ENCODE measurements at places on chromosomes 6 and 20.

GRCh38 chr6:34412016-34412415, 13.9 kb downstream of the RPS10 start:
- DNase-seq: no peak

DNA sequence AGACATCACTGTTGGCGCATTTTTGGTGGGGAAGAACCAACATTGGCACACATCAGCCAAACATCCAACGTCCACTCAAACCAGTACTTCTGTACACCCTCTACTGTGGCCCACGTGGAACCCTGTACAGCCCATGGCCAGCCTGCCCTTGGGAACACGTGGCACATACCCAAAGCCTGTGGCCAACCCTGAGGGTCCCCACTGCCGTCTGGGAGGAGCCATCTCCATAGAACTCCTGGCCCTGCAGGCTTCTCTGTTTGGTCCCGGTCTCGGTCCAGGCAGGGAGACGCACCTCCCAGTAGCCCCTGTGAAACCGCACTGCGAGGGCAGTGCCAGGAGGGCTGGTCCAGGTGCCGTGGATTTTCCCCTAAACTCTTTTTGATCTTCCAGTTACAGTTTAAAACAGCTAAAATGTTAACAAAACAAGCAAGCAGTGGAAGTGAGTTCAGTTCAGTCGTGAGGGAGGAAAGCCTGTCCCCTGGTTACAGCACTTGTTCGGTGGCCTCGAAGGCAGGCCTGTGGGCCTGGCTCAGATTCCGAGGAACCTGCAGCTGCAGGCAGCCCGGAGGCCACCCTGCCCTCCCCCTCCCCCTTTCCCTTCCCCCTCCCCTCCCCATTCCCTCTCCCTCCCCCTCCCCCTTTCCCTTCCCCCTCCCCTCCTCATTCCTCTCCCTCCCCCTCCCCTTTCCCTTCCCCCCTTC, 233.7 kb downstream of the DLL1 start:
- no peak for DNase-seq

DNA sequence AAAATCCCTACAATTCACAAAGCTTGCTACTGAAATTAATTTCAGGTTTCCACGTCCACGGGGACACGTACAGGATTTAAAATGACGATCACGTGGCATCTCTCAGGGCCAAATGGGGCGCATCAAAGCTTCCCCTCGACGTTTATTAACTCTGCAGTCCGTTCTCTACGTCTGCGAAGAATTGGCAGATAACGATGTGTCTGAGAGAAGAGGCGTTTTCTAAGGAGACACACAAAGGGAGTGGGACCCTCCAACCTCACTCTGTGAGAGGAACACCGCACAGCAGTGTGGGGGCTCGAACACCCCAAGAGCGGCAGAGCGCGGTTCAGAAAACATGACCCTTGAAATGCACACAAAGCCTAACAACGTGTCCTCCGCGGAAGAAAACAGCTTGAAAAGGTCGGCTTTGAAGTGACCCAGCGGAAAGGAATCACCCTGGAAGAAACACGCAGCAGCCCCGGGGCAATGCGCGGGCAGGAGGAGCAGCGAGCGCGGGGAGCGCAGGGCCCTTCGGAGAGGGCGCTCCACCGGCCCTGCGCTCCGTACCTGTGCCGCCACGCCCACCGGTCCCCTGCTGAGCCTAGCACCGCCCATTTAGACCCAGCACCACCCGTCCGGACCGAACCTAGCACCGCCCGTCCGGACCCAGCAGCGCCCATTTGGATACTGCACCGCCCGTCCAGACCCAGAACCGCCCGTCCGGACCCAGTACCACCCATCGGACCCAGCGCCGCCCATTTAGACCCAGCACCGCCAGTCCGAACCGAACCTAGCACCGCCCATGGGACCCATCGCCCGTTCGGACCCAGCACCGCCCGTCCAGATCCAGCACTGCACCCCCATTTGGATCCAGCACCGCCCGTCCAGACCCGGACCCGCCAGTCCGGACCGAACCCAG, 1.1 kb upstream of the AFDN start:
- DNase-seq: peak; percentile 27

DNA sequence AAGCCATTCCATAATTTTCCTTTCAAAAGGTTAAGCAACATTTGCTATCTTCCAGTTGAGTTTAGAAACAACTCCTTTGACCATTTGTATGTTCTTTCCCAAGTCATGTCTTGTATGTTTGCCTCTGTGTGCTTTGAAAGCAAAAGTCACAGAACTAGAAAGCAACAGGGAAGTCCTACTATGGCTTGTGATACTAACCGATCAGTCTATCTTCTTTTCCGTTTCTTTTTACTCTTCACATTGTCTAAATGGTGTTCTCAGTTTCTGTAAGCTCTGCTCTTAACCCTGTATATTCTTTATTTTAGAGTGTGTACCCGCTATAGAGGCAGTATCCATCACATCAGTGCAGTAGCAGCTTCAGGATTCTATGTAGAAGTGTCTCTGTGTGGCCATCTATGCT, 32.9 kb downstream of the TMEM244 start:
- DNase-seq: no peak

- no peak for DNase-seq
These were observed 124.6 kb downstream of the SYCP2 start for GRCh38 chr20:59808729-59809381.

DNA sequence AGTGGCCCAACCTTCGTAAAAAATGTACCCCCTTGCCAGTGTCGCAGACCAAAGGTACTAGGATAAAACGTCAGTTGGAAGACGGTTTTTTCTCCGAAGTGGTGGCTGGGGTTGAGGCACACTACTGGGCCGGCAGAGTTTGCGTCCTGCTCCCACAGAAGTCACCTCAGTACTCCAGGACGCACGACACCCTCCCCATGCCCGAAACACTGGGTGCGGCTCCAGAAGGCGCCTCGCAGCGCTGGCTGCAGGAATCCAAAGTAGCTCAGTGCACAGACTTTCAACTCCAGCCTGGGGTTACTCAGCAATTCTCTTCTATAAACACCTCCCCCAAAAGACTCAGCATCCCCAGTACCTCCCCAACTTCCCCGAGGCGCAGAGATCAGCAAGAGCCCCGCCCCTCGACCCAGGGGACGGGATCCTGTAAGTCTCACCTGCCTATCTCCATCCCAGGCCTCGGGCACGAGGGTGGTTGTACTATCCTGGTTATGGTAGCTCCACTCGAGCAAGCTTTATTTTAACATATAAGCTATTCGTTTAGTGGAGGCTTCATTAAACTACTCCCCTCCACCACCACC, 88.2 kb downstream of the ZFP64 start:
- peak; percentile 21 for DNase-seq

DNA sequence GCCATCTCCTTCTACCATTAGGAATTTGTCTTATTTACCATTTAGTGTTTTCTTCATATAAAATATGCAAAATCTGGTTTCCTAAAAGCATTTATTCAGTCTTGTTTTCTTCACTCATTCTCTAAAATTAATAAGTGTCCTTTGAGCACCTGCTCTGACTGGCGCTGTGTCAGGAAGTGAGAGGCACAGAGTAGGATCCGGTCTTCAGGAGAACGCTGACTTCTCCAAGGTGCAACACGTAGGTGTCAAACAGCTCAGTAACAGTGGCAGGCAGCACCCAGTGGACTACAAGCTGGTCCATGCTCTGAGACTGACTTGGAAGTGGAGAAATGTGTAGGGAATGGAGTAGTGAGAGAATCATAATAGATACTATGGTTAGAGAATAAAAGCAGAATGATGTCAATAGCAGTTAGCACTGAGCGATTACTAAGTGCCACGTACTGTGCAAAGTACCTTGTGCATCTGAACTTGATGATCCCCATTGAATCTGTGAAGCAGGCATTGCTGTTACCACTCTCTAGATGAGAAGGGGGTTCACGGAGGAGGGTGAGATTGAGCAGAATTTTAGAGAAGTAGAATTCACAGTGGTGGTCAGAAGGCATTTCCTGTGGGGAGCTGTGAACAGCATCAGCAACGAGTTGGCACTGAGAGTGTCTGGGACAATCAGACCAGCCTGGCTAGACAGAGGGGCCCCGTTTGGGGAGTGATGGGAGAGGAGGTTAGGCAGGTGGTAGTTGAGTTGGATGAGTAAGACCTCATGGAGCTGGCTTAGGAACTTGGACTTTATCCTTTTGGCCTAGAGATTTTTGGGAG, 569.8 kb downstream of the QKI start:
- DNase-seq: no peak

- DNase-seq: no peak
These were observed 634.4 kb downstream of the KIF16B start for GRCh38 chr20:15938847-15939246.

DNA sequence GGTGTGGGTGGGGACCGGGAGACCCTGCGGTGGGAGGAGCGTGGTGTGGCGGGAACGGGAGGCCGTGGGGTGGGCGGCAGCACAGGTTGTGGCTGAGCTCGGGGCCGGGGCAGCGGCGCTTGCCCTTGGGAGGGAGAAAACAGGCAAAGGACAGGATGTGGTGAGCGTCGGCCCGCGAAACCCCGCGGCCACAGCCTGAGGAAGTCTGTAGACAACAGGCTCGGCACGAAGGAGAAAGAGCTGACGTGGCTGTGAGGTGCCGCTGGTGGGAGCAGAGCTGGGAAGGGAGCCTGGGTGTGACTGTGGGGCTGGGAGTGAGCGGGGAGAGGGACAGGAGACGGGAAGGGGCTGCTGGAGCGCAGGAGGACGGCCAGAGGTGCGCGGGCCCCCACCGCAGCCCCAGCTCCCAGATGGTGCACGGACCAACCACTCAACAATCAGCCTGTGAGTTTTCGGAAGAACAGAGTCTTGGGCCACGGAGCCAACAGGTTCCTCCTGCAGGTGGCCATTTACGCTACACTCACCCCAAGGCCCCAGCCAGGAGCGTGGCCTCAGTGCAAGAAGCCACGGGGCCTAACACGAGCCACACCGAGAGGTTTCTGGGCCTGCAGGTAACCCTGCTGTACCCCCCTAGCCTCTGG, 202.8 kb downstream of the DLL1 start:
- peak; percentile 45 for DNase-seq

GRCh38 chr20:47672886-47673670, 112.2 kb downstream of the SULF2 start:
- no peak for DNase-seq

DNA sequence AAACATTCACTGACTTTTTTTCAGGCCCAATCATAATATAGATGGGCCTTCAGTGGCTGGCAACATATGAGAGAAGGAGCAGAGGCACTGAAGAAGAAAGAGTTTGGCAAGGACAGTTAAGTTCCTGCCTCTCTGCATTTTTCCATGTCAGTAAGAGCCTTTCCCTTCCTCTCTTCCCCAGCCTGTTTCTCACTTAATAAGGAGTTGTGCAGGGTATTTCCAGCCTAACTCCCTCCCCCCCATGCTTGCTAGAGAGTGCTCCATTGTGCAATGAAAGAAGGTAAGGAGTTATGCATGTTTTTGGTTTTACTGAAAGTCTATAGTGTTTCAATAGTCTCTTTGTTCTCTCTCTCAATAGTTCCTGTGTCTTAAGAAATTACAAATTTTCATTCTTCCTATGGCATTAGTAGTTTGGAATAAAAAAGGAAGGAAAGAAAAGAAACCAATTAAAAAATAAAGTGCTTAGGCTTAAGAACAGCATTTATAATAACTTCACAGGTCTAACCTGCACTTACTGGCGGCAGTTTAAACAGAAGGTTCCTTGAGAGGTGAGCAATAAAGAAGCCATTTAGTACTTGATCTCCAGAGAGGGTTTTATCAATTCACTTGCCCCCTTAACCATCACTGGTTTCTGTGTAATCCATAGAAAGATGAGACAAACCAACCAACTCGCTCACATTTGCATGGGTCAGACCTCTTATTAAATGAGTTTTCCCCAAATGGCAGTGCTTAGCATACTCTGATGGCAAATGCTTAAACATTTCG, 251.1 kb downstream of the PTPRT start:
- no peak for DNase-seq

DNA sequence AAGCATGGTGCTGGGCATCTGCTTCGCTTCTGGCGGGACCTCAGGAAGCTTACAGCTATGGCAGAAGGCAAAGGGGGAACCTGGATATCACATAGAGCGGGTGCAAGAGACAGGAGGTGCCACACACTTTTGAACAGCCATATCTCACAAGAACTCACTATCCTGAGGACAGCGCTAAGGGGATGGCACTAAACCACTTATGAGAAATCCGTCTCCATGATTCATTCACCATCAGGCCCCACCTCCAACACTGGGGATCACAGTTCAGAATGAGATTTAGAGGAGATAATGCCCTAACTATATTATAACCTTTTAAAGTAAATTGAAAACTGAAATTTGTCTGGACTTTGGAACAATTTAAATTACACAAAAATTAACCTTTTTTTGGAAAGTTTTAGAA, 37.8 kb upstream of the SUMO4 start:
- no peak for DNase-seq

DNA sequence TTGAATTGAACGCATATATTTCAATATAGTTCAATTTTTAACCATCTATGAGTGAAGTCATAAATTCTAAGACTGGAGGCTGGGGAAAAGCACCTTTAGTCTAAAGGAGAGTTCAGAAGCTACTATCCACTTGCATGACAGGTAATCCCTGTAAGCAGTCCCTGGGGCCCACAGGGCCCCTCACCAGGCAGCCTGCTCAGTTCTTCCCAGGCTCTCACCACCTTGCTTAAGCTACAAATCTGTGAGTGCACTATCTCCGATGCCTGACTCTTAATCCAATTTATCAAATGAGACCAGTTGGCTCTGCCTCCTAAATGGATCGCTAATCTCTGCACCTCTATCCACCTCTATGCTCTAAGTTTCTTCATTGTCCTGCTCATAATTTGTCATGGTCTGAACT, 413.8 kb downstream of the PTPRT start:
- no peak for DNase-seq

- no peak for DNase-seq
These were observed 104.0 kb downstream of the TFAP2A start for GRCh38 chr6:10310826-10311225.

- no peak for DNase-seq
These were observed 38.2 kb downstream of the CAP2 start for GRCh38 chr6:17431581-17431980.

GRCh38 chr20:18048176-18048575, 9.5 kb downstream of the OVOL2 start:
- DNase-seq: no peak

DNA sequence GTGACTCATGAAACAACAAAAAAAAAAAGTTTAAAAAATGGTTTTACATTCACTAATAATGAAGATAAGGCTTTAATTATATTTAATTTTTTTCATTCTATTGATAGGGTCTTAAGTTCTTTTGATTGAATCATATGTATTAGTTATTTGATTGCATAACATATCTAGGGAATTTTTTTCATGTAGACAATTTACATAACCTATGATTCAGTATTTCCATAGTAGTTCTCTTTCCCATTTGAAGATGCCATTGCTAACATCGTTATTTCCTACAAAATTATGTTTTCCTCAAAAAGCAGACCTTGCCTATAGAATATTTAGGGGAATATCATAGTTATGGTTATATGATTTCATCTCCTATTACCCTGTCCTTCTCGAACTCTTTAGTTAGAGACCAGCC, 463.4 kb downstream of the TFAP2B start:
- DNase-seq: no peak

All from activated naive CD4-positive, alpha-beta T cell treated with anti-CD3 and anti-CD28 coated beads, Interleukin-2, amount 50 U/mL, for 16 hours (primary cell).